Motor neuron (in vitro differentiated cells): ENCODE measurements at places on chromosomes 16 and 17.

DNA sequence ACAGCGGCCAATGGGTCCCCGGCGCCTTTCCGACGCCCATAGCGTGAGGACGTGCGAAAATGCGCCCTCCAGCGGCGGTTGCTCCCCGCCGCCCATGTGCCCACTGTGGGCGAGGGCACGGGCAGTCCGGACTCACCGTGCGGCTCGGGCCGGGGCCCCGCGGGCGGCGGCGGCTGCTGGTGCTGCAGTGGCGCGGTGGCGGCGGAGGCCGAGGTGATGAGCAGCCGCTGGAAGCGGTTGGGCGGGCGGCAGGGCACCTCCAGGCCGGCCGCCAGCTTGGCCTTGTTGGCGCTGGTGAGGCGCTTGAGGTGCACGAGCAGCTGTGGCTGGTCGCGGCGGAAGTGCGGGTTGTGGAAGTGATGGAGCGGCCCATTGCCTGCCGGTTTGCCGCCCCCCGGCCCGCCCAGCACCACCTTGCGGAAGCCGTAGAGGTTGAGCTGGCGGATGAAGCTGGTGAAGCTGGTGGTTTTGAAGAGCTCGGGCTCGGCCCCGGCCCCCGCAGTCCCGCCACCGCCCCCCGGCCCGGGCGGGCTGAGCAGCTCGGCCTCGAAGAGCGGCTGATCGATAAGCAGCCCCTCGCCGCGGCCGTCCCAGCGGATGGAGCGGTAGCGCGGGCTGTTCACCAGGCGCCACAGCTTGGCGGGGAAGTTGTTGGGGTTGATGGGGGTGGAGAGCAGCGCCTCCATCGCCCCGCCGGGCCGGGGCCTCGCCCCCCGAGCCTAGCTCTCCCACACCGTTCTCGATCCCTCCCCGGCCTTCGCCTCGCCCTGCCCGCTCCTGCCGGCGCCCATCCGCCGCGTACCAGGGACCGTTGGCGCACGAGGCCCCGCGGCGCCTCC lies at the start of gene HSF5:
HSF5 (minus strand) TSS at position 820 of the 839 bp plus-strand sequence; CDS start at position 686, 134 bp downstream.
- no peak for ATAC-seq

GRCh38 chr16:78257376-78257728 lies 157.9 kb downstream of the WWOX start:
- no peak for ATAC-seq

- peak; percentile 83 for ATAC-seq
These were observed 8.5 kb downstream of the TIMM22 start for GRCh38 chr17:1005361-1005946.

DNA sequence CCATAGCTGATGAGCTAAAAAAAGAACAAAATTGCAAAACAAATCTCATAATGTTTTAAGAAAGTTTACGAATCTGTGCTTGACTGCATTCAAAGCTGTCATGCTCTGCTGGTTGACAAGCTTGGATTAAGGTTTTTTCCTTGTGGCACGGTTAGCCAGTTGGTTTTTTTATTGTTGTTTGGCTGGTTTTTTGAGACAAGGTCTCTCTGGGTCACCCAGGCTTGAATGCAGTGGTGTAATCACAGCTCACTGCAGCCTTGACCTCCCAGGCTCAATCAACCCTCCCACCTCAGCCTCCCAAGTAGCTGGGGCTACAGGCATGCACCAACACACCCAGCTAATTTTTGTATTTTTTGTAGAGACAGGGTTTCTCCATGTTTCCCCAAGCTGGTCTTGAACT lies 45.7 kb downstream of the PHKB start:
- ATAC-seq, result no peak

GRCh38 chr16:80844395-80844794 lies 40.0 kb upstream of the CDYL2 start:
- ATAC-seq, result no peak

GRCh38 chr16:49050607-49051006 lies 231.0 kb downstream of the CBLN1 start:
- no peak for ATAC-seq

DNA sequence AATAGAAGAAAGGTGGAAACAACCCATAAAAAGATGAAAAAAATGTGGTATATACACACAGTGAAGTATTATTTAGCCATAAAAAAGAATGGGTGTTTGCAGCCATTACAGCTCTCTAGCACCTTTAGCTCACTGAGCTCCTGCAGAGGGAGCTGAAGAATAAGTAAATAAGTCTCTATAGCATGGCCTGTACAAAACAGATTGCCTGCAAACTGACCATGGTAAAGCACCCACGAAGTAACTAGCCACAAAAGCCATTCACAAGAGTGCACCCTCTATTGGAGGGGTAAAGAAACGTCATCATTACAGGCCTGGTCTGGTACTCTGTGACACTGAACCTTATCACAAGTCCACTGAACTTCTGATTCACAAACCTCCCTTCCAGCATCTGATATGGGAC lies 76.3 kb downstream of the USP32 start:
- no peak for ATAC-seq

DNA sequence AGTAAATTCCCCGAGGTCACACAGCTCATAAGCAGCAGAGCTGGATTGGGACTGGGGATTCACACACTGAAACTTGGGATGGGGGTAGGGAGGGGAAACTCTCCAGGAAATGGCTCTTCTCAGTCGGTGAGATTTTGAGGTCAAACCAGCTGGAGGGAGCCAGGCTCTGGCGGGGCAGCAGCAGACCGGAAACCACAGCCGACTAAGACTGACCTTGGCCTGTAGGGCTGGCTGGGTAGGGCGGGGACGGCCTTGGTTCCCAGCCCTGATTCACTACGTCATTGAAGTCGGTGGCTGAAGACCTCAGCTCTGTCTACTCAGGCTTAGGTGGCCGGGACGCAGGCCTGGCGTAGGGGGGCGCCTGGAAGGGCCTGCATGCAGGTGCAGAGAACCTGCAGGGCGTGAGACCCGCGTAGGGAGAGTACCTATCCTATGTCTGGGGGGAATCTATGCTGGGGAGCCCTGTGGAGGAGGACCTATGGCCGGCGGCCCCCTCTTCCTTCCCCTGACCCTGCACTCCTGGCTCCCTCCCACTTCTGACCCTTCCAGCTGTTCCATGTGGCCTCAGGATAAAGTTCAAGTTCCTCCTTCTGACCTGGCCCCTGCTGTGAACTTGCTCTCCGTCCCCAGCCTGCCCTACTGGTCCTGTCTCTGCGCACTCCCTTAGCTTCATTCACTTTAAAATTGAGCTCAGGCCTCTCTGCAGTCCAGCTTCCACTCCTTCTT lies 11.9 kb upstream of the SLC4A1 start:
- ATAC-seq, result no peak

- no peak for ATAC-seq
These were observed 219.7 kb downstream of the GSG1L start for GRCh38 chr16:27843800-27844199.

- ATAC-seq, result no peak
These were observed 42.7 kb upstream of the ETV4 start for GRCh38 chr17:43588664-43589435.

GRCh38 chr17:8125947-8126490 lies 2.1 kb upstream of the HES7 start:
- peak; percentile 6 for ATAC-seq

DNA sequence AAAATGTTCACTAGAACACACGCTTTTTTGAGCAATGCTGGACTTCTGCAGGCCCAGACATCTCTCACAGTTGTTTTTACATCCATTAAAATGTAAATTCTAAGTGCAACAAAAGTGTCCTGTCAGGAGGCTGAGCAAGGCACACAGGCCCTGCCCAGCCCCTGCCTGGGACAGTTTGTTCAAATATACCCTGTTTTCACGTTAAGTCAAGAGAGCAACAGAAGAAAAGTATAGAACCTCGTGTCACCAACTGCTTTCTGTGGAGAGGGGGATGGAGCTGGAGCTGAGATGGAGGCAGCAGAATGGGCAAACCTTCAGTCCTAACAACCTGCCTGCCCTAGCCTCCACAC lies 4.3 kb upstream of the HOXB2 start:
- no peak for ATAC-seq

DNA sequence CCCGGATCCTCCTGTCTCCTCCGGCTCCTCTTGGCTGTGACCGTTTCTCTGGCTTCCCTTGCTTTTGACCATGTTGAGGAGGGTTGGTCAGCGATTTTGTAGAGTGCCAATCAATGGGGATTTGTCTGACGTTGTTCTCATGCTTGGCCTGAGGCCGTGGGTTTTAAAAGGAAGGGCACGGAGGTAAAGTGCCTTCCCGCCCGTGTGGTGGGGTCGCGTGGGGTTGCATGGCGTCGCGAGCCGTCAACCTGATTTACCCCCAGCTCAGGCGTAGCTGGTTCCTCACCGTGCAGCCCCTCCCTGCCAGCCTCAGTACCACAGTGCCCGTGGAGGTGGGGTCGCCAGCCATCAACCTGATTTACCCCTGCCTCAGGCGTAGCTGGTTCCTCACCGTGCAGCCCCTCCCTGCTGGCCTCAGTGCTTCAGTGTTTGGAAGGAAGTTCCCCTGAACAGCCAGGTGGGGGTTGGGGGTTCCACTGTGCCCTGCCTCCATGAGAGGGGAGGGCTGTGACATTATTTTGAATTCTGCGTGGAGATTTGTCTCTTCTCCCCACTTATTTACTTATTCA lies 5.0 kb downstream of the TPSAB1 start:
- no peak for ATAC-seq

GRCh38 chr16:50294955-50295354 lies 28.6 kb downstream of the ADCY7 start:
- ATAC-seq, result no peak

DNA sequence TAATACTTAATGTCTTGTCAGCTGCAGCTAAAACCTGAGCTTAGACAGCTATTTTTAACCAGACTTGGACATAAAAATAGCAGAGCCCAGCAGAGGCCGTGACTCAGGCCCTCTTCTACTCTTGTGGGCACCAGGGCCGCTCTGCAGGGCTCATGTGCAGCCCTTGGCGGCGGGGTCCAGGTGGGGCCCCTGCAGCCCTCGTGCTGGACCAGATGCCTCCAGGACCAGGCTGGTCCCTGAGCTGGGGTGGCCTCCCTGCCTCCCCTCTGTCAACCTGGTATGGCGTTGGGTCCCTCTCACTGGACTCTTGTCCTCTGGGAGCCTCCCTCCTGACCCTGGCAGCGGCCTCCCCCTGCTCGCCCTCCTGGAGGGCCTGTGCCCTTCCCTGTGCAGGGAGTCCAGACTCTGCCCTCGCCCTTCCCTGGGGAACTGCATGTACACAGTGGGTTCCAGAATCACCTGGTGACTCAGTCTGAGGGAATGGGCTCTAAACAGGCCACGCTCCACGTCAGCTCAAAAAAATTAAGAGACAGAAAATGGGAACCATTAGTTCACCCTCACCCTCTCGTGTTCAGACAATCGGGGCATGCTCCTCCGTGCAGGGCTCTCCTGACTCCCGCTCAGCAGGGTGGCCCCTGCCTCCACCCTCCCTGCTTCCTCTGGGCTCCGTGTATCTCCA lies 9.7 kb downstream of the CDK5R1 start:
- ATAC-seq, result no peak

DNA sequence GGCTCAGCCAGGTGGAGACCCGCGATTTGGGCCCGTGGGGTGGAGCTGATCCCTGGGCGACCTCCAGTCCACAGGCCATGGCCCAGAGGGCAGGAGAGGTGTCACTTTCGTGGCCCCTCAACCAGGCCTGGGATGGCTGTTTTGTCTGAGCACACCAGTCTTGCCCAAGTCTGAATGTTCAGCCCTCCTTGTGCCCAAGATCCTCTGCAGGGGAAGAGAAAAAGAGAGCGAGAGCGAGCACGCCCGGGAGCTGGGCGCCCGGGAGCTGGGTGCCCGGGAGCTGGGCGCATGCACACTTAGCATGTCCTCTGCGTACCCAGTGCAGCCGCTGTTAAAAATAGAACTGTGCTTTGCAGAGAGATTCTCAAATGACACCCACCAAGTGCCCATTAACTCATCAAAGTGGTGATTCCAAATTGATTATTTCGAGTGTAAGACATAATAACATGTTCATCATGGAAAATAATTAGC lies 403.3 kb upstream of the TNRC6C start:
- no peak for ATAC-seq

- no peak for ATAC-seq
These were observed 9.3 kb downstream of the JUP start for GRCh38 chr17:41777157-41777573.

DNA sequence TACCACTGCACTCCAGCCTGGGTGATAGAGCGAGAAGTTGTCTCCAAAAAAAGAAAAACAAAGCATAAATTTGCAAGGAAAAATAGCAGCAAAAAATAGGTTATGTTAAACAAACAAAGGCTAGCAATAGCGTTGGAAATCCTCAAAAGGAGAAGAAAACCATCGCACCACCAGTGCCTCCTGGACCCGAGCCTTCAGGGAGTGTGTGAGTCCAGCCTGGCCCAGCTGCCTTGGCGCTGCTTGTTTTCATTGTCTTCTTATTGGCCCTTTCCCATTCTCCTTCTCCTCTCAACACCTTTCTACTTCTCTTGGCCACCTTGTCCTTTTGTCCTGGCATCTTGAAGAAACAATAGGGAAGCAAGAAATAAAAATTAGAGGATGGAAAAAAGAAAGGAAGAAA lies 4.5 kb upstream of the UBALD2 start:
- ATAC-seq, result no peak

- ATAC-seq, result no peak
These were observed 59.2 kb downstream of the BEAN1 start for GRCh38 chr16:66486199-66486772.

DNA sequence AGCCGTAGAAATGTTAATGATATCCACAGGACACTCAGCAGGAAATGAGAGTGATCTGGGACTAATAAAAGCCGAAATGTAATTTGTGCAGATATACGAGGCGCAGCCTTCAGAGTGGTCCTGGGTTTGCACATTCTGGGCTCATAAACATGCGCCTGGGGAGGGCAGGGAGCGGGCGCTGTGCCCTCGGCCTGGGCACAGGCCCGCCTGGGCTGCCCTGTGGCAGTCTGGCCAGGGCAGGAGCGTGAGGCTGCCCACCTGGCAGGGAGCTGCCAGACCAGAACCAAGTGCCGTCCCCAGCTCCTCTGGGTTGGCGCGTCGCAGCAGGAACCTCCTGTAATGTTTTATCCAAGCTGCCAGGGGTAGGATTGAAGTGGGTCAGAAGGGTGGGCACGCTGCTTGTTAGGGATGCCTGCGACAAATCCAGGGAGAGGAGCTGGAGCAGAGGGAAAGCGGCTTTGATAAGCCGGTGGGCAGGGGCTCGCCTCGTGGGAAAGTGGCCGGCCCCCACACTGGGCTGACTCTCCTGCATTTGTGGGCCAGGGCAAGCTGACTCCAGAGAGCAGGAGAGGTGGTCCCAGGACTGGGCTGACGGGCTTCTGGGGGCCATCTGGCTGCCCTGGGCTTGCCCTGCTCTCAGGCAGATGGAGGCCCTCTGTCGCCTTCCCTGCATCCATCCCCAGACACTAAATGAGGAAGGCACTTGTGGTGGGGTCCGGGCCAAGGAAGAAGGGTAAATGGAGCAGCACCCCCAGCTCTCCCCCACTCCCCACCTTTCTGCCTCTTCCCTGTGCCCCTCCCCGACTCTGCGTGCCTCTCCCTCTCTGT lies 45.9 kb downstream of the SREBF1 start:
- ATAC-seq, result no peak

DNA sequence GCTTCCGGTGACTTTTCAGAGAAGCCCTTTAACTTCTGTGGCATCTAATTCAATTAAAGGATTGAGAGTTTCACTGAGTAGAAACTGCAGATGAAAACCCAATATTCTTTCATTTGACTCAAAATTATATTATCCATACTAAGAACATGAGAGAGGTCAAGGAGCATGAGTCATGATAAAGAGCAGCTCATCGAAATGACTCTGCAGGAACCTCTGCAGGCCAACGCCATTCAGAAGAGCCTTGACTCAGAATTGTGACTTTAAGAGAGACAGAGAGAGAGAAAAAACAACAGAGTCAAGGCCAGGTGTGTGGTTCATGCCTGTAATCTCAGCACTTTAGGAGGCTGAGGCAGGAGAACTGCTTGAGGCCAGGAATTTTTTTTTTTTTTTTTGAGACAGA lies 417.2 kb upstream of the XYLT1 start:
- no peak for ATAC-seq
